AML-193 (cell line): ENCODE measurements at places on chromosomes 11 and 22.

DNA sequence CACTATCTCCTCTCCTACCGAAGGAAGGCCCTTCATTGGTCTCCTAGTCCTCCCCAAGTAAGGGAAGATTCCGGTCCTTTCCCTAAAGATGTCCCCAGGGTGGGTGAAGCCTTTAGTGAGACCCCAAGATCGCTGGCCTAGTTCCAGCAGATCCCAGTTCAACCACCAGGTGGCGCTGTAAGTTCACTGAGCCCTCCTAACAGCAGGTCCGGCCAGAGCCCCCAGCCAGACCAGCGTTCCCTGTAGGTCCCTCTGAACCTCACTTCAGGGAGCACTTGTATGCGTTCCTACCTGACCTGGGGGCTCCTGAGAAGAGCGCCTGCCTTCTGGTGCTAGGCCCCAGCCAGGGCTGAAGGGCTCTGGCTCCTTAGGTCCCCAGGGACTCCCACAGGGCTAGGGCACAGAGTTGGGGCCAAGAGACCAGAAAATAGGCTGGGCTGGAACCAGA lies 38.1 kb downstream of the LMO1 start:
- DNase-seq: peak; percentile 17

- no peak for DNase-seq
Measured at GRCh38 chr11:15935373-15935772, 421.0 kb downstream of the SOX6 start.

GRCh38 chr11:35785287-35786167 lies 123.0 kb downstream of the TRIM44 start:
- DNase-seq: no peak

- peak; percentile 16 for DNase-seq
Measured at GRCh38 chr22:45308957-45309421, 745 bp upstream of the FAM118A start.

DNA sequence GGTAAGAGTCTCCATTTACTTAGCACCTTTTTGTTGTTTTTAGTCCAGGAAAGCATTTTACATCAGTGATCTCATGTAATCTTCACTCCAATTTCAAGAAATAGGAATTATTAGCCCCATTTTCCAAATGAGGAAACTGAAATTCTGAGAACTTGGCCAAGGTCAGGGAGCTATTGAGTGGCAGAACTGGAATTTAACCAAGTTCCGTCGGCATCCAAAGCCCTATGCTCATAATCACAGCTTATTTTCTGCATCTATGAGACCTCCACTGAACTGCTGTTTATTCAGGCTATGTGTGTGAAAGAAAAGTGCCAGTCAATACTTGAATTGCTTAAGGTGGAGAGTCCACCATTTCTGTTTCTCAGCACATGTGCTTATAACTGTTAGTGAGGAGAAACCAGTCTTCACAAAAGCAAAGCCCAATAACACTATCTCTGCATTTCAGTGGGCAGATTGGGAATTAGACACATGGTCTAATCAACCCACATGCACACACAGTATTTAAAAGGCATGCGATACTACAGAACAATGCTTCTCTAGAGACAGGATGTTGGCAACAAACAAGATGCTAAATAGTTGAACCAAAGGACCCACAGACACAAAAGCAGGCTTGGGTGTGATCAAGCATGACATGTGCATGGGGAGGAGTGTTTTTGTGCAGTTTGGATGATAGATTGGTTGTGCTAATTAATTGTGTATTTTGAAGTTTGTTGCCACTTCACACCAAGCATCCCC lies 780.6 kb downstream of the OPCML start:
- no peak for DNase-seq

DNA sequence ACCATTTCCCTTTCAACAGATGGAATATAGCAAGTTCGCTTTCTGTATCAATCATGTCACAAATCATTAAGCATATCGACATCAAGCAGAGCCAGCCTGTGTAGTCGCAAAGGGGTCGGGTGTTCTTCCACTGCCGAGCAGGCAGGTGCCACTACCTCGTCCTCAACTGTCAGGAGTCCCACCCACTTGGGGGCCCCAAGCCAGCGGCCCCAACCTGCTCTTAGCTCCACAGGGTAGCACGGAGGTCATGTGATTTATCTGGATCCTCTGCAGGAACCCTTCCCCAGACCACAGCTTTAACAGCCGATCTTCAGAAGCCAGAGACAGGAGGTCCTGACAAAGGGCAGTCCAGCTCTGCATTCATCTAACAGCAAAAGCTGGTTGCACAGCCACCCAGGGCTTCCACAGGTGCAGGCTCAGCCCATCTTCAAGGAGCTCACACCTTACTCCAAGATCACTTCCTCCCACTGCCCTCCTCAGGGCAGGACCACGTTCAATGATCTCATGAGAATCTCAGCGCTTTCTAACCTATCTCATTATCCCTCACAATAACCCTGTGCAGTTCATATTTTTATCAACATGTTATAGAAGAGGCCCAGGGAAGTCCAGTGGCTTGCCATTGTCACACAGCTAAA lies 110.2 kb downstream of the TRIM29 start:
- DNase-seq: no peak

- no peak for DNase-seq
Measured at GRCh38 chr11:36341915-36342314, 45.8 kb downstream of the PRR5L start.

- peak; percentile 15 for DNase-seq
Measured at GRCh38 chr22:41762980-41763779, 37.3 kb upstream of the CCDC134 start.

DNA sequence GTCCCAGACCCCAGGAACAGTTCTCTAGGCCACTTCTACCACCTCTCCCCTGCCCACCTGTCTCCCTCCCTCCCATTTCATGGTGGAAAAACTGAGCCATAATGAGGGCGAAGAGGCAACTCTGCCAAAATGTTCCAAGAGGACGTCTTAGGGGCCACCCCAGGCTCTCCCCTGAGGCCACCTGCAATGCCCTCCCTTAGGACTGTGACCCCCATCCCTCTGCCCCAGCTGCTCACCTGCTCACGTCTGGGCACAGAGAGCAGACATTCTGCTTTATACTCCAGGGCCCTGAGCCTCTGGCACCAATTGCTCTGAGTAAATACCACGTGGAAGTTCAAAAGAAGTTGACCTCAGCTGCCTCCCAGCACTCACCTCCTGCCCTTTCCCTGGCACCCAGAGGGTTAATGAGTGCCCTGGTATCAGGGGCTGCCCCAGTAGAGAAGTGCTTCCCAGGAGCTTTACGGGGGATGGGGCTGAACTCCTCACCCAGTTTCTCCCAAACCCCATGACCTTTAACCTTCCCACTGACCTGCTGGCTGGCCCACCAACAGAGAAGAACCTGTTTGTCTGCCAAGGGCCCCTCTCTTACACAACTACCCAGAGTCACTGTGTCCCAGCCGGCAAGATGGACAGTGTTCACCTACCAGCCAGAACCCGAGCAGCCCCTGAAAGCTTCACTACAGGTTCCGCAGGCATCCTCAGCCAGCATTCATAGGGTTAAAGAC lies 627 bp upstream of the APOA5 start:
- DNase-seq: no peak

DNA sequence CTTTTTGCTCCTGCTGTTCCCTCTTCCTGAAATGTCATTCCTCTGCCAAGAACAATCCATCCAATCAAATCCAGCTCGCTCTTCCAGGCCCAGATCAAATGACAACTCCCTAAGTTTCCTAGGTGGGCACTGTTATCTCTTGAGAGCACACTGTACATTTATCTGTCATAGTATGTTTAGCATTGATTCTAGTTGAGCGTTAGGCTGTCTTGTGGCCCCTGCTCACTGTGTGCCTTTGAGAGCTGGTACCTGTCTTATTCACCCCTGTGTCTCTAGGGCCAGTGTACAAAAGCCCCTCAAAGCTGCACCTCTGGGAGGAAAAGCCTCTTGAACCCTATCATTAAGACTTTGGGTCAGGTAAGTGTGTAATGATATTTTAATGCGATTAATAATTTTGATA lies 7.1 kb upstream of the LMO2 start:
- DNase-seq: no peak

DNA sequence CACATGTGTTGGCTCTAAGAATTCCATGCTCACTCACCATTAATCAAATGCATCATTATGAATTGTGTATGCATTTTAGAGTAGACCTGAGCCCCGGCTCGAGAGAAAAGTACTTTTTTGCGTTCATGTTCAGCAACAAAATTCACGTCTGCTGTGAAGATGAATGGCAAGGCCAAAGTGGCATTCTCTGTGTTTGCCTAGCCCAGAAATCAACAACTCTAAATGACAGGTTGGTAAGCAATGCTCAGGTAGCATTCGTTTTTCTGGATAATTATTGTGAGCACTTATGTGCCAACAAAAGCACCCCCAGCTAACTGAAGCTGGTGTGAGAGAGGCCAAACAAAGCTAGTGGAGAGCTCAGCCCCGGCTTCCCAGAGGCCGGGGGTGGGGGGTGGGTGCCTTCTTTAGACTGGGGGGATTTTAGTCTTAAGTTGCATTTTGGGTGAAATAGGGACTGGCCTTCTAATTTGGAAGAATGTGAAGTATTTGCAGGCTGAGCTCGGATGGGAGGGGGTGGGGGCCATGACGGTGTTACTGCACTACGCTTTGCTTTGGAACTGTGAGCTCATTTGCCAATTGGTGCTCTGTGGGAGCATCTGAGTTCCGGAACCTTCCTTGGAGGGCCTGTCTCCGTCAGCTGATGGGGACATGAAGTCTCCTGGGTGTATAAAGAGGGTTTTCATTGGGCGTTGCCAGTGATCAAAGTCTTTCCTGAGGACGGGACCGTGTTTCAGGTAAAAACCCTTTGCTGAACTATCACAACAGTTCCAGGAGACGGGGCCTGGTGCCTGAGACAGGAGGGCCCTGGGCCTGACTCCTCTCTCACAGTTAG lies 29.0 kb upstream of the ALX4 start:
- DNase-seq: no peak

DNA sequence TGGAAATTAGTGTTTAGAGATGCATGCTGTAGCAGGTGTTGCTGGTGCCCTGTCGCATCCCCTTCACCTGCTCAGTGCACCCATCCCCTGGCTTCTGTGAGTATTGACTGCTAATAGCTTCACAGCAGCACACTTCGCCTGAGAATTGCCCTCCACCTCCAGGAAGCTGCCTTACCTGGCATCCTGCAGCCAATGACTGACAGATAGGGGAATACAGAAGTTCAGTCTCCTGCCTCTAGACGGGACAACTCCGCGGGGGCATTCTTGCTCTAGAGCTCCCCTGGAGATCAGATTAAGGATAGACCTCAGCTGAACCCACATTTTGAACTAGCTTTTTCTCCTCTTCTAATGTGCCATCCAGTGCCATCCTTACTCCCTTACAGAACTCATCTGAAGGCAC lies 9.3 kb upstream of the CD3E start:
- DNase-seq: no peak

DNA sequence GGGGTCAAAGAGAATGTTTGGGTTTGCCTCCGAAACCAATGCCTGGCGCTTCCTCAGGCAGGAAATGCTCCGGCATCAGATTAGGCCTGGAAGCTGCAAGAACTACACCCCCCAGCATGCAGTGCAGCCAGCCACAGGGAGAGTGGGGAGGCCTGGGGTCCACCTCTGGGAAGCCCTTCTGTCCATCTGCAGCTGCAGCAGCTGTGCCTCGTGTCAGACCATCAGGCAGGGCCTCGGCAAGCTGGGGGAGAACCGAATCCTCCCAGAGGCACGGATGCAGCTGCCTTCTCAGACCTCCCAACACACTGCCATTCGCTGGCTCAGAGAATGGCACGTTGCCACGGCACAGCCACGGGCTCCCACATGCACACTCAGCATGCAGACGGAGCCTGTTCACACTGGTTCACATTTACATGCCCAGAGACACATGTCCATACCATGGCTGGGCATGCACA lies 57.4 kb downstream of the NECTIN1 start:
- DNase-seq: no peak

DNA sequence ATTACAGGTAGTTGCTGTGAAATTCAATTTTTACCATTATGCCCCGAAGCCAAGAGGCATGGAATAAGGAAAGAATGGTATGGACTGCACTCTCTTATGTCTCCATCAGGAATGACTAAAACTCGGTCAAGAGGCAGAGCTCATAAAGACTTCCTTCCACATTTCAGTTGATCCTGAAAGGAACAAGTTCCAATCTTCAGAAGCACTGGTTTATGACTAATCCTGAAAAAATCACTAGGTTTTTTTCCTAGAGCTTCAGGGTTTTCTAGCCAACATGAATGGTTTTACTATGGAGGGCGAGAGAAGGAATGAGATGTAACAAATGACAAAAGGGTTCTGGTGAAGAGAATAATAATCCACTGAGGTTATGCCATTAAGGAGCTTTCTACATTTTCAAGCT lies 832.2 kb downstream of the NTM start:
- DNase-seq: no peak

GRCh38 chr11:33475993-33476392 lies 218.8 kb downstream of the HIPK3 start:
- DNase-seq: no peak

DNA sequence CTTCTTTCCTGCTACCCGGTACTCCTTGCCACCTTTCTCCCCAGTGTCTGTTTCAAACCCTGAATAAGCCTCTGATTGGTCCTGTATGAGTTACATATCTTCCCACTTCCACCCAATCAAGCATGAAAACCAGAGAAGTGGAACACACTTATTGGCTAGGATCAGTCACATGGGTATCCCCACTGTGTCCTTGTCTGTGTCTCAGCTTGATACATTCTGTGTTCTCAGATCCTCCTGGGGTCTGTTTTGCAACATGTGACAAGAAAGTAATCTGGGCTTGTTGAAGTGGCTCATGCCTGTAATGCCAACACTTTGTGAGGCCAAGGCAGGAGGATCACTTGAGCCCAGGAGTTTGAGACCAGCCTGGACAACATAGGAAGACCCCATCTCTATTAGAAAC lies 23.9 kb downstream of the MCHR1 start:
- DNase-seq: no peak

DNA sequence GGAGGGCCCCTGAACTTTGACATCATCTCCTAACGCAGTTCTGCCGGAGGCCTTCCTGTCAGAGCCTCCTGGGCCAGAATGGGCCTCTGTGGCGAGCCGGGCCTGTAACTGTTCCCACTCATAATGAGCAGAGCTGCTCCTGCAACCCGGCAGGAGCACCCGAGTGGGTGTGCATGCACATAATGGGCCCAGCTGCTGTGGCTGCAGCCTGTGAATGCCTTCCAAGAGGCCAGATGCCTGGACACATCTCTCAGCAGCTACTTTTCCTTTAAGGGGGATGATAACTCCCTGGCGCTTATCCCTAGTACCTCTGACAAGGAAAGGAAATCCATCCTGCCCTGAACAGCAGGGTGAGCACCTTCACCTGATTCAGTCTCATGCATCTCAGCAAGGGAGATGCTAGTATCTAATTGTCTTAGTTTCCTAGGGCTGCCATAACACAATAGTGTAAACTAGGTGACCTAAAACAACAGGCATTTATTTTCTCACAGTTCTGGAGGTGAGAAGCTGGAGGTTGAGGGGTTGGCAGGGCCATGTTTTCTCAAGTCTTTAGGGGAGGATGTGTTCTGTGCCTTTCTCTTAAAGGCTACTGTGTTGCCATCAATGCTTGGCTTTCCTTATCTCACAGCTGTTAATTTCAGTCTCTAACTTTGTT lies 120.5 kb downstream of the TEAD1 start:
- no peak for DNase-seq
